ENCODE measurements at places on chromosomes 5 and 9.

DNA sequence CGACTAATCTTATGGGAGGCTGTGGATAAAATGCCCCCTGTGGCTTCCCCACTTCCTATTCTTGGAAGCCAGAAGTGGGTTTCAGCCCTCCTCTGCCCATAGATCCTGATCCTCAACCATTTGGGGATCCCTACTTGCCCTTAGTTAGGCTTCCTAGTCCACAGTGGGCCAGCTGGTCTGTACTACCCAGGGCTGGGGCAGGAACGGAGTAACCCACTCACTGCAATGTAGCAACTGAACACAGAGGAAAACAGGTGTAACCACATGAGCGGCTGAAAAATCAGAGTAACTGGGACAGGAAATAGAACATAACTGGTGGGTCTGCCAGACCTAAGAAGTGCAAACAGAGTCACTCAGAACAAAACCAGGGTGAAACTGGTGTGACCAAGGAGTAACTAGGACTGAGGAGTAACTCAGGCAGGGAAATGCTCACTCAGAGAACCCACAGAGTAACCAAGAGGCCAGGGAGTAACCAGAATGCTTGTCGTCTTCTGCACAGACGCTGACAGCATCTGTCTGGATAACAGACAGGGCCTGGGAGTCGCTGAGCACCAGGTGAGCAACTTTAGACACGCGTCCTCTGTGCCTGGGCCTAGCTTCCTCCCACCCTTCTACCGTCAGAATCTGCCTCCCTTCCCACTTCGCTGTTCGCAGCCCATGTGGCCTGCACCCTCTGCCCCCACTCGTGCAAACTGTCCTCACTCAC is 1.0 kb downstream of the AQP3 start:
- no peak for DNase-seq

GRCh38 chr5:54820346-54821134 is 164.9 kb downstream of the ESM1 start:
- peak; percentile 77 for DNase-seq

DNA sequence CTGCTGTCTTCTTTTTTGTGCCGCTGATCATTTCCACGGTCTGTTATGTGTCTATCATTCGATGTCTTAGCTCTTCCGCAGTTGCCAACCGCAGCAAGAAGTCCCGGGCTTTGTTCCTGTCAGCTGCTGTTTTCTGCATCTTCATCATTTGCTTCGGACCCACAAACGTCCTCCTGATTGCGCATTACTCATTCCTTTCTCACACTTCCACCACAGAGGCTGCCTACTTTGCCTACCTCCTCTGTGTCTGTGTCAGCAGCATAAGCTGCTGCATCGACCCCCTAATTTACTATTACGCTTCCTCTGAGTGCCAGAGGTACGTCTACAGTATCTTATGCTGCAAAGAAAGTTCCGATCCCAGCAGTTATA is 17.1 kb downstream of the F2R start:
- no peak for DNase-seq

- peak; percentile 57 for DNase-seq
Measured at GRCh38 chr9:80957801-80958200, 731.5 kb downstream of the TLE1 start.

DNA sequence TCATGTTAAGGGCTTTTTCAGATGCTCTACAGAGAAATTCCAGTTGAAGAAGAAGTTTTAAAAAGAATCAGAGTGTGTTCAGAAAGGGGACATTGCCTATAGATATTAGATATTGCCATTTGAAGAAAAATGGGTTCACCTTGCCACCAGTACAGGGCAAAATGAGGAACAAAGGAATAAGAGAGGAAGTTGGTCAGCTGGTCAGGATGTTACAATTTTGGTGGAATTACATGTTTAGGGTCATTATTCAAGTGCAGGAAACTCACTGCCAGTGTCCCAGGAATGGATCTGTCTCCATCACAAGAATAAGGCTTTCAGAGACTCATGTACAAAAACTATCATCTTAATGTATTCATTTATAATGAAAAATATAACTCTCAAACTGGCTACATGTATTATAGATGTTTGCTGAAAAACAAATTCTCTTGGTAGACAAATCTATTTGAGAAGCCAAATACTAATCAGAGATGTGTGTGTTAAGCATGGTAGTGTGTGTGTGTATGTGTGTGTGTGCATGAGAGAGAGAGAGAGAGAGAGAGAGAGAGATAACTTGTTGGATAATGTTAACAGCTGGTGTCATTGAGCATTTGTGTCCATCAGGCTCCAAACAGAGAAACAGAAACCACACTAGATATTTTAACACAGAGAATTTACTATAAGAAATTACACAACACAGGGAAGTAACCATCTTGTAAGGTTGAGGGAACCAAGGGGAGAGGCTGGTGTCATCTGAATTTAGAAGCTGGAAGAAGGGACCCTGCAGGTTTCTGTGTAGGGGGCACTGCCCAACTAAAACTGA is 5.0 kb upstream of the C1QTNF3 start:
- no peak for DNase-seq

- DNase-seq: peak; percentile 27
Measured at GRCh38 chr5:97100476-97100875, 41.9 kb downstream of the LIX1 start.

DNA sequence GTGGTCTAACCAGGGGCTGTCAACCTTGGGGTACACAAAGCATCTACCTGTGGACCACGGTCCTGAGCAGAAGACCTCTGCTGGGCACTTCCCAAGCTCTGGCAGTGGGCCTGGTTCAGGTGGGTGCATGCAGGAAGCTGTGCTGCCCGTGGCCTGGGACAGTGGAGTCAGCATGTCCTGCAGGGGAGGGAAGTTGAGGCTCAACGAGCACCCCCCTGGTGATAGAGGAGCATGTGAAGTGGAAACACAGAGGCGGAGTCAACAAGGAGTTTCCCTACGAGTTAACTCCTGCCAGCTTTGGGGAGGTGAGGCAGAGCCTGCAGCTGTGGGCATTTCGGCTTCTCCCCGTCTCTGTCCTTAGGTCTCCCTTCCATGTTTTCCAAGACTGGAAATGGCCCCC is 67.5 kb upstream of the IRX2 start:
- DNase-seq: no peak

- DNase-seq: peak; percentile 71
Measured at GRCh38 chr5:126503602-126504104, 80.4 kb downstream of the GRAMD2B start.

GRCh38 chr5:76716456-76717157 is 681 bp downstream of the F2R start:
- peak; percentile 33 for DNase-seq

Measured in fibroblast of skin of right biceps (primary cell).